ENCODE measurements at places on chromosomes 13 and 19.

GRCh38 chr13:72104656-72105180, 237.7 kb upstream of the DACH1 start:
- no peak for DNase-seq

- DNase-seq, result no peak
Observed at GRCh38 chr13:52845334-52845761, 3.1 kb downstream of the PCDH8 start.

DNA sequence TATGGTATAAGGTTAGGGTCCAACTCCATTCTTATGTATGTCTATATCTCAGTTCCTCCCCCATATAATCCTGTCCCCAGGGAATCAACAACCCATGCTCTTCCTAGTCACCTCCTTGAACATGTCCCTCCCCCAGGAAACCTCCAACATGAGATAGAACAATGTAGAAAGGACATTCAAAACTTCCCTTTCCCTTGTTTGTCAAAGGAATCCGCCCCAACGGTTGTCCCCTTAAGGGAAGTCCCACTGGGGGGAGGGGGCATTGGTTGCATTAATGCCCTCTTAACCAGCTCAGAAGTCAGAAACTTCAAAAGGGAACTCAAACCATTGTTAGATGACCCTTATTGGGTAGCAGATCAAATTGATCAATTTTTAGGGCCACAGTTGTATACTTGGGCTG, 6.8 kb upstream of the ZNF561 start:
- no peak for DNase-seq

DNA sequence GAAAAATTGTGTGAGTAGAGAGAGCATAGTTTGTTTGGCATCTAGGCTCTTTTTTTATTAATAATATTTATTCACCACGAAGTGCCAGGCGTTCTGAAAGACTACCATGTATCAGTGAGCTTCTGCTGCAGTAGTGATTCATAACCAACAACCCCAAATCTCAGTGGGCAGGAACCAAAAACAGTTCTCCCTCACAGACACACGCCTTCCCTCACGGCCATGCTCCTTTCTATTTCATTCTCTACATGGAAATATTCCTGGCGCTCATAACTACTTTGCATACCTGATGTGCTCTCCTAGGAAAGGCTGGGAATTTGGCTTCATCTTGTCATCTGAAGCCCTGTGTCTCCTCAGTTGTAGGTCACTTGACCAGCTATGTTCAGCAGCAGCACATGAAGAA, 26.6 kb upstream of the AMER2 start:
- DNase-seq, result no peak

GRCh38 chr13:53013113-53013512, 15.5 kb upstream of the OLFM4 start:
- DNase-seq, result no peak

DNA sequence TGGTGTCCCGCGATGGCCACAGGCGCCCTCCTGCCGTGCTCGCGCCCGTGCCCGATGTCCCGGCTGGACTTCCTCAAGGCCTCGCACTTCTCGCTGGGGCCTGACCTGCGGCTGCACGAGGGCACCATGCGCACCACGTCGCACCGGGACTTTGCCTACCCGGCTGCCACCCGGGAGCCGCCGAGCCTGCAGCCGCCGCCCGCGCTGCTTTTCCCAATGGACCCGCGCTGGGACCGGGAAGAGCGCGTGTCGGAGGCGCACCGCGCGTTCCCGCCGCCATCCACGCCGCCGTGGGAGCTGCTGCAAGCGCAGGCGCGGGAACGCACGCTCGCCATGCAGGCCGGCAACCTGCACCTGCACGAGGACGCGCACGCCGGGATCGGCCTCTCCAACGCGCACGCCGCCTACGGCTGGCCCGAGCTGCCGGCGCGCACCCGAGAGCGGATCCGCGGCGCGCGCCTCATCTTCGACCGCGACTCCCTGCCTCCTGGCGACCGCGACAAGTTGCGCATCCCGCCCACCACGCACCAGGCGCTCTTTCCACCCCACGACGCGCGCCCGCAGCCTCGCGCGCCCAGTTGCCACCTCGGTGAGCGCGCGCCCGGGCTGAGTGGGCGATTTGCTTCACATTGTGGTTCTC, 12.1 kb upstream of the PEX11G start:
- DNase-seq, result peak; percentile 94

DNA sequence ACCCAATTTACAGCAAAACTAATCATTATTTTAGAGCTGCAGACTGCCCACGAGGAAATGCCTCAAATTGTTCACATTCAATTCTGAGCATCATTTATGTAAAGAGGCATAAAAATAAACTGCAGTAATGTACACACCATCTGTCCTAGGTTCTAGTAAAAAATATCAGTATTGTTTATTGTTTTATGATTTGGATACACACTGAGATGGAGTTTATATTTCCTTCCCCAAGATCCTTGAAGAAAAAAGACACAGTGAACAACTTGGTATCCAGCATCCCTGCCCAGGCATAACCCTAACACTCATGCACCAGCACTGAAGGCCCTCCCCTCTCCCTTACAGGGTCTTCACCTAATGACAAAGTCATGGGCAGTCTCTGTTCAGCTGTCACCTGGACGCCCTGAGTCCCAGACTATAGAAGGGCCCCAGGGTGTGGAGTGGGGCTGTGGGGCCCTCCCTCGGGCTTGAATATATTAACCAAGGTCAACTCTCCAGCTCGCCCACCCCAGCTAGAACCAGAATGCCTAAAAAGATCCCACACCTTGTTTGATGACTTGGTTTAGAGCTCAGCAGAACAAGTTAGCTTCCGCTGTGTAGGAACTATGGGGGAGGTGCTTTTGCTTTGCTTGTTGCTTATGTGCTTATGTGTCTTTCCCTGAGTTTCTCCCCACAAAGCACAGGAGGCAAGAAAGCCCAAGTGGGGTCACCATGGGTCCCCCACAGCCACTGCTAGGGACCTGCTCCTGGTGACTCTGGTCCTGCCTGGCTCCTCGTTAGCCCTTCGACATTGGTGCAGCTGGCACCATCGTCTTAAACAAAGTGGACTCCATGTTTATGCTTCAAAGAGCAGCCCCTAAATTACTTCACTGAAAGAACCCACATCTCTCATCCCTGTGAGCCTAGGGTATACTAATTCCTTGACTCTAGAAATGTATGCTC, 111.1 kb downstream of the COL4A1 start:
- no peak for DNase-seq

Measured in NCI-H69 (cell line).